ENCODE measurements at places on chromosomes 16 and 17.

DNA sequence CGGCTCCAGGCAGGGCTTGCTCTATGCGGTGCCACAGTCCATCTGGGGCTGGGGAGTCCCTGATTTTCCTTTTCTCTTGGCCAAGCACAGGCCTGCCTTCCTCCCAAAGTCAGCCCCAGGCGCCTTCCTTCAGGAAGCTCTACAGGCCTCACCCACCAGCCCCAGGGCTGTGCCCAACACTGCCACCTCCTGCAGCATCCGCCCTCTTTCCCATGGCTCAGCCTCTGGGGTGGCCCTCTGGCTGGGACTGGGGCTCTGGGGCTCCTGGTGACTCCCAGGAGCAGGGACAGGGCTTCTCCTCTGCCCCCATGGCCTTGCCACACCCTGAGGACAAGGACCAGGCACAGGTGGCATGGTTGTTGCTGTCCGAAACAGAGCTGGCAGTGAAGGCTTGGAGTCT lies 817 bp downstream of the ITGB4 start:
- DNase-seq: no peak

GRCh38 chr16:82040296-82040695 lies 5.2 kb downstream of the HSD17B2 start:
- DNase-seq: no peak

DNA sequence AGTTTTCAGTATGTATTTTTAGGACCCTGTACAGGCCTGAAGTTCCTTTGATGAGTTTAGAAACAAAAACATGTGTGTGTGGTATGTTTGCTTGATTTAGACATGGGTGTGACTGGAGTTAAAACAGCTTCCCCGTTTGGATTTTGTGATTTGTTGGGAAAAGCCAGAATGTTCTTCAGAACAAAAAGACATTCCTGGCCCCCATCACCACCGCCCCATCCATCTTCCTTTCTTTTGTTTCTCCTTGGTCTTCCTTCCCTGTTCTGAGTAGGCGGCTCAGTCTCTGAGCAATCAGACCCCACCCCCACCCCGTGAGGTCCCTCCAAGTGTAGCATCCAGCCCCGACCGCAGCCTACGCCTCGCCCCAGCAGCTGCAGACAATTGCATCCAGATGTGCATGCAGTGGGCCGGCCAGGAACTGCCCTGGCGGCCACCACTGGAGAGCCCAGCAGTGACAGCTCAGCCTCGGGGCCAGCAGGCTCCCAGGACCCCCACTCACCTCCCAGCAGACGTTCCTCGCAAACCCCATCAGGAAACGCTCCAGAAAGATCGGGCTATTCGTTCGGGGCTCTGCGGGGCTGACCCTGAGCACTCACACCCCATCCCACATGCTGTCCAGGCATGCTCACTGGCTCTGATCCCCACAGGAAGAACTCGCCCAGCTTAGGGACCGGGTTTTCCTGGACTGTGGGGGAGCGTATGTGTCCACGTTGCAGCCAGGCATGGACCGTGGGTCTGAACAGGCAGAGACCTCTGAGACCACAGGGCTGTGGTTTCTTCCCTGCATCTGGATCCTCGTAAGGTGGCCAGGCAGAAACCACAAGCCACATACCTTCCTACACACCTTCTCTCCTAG lies 99.8 kb upstream of the CDH5 start:
- DNase-seq: peak; percentile 37

DNA sequence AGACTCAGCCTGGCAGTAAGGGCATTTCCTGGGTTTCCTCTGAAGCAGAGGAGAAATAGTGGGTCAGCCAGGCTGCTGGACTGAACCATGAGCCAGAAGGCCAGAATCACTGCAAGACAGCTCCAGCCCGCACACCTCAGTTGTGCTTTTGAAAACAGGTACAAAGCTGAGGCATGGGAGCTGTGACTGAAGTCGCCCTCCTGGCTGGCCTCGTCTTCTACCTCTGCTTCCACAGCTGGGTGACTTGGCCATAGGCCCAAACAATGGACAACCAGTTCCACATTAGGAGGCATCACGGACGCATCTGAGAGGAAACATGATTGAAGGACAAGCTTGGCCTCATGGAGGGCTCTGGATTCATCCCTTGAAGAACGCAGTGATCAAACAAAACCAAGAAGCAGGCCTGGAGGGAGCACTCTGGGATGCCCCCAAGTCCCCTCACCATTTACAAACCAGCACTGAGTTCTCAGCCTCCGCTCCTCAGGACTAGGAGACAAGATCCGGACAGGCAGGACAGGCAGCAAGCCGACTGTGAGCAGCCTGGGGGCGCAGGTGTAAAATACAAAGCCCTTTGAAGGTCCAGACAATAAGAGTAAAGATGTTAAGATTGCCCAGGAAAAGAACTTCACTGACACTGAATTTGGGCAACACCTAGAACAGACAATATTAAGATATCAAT lies 68.7 kb downstream of the N4BP1 start:
- DNase-seq: no peak

- DNase-seq: no peak
These were observed 1.9 kb downstream of the GPS2 start for GRCh38 chr17:7313088-7313889.

DNA sequence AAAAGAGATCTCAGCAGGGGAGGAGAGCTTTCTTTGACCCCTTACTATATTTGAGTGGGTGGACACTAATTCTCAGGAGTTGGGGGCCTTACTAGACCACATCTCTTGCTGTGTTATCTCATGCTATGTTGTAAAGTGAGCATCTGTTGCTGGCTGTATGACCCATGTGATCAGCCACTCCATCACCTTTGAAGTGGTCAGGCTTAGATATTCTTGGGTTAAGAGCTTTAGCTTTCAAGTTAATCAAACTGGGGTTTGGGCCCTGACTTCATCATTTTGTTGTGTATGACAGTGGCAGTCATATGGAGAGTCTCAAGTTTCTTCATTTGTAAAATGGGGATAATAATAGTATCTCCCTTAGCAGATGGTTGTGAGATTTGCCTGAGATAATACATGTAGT lies 201.1 kb downstream of the FTO start:
- no peak for DNase-seq
